Eye (tissue), 1 donor: ENCODE measurements at places on chromosomes 3 and 15.

GRCh38 chr3:142963516-142964448 is at the start of gene PAQR9:
TSS of gene PAQR9 (minus strand) at chr3:142963674. CDS start at chr3:142963336, 338 bp downstream.
- peak; percentile 83 for DNase-seq

- no peak for DNase-seq
Observed at GRCh38 chr3:104952146-104952972, 414.4 kb upstream of the ALCAM start.

DNA sequence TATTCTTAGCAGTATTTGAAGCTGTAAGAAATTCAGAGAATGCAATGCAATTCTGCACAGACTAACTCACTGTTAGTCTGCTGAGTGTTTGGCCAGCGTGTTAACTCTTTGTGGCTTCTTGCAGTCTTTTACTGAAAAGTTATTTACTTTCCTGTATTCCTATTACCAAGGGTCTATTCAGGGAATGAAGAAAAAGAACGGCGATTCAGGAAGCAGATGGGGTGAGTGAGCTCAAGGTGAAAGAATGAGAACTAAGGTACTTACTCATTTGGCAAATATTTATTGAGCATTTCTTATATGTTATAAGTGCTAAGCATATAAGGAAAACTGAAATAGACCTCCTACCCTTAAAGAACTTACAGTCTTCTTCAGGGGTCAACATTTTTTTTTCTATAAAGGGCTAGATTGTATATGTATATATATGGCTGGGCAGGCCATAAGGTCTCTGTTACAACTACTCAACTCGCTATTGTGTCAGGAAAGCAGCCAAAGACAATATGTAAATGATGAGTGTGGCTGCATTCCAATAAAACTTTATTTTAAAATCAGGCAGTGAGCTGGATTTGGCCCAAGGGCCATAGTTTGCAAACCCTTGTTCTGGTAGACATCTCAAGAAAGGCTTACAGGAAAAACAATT is 271.9 kb upstream of the GADL1 start:
- peak; percentile 24 for DNase-seq

DNA sequence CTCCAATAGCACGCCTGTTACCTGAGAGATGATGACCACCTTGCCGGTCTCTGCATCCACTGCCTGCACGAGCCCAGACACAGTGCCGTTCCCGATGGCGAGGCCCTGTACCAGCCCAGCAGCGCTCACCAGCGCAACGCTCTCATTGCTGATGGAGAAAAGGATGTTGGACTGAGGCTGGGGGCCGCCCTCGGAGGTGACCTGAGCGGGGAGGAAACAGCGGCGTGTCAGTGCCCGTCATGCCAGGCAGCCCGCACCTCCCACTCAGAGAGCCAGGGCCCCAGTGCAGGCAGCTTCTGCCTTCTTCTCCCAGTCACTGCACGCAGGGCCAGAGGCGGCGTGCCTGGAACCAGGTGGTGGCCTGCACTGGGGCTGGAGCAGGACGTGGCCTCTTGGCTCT is 80.3 kb downstream of the NUP210 start:
- DNase-seq = no peak

DNA sequence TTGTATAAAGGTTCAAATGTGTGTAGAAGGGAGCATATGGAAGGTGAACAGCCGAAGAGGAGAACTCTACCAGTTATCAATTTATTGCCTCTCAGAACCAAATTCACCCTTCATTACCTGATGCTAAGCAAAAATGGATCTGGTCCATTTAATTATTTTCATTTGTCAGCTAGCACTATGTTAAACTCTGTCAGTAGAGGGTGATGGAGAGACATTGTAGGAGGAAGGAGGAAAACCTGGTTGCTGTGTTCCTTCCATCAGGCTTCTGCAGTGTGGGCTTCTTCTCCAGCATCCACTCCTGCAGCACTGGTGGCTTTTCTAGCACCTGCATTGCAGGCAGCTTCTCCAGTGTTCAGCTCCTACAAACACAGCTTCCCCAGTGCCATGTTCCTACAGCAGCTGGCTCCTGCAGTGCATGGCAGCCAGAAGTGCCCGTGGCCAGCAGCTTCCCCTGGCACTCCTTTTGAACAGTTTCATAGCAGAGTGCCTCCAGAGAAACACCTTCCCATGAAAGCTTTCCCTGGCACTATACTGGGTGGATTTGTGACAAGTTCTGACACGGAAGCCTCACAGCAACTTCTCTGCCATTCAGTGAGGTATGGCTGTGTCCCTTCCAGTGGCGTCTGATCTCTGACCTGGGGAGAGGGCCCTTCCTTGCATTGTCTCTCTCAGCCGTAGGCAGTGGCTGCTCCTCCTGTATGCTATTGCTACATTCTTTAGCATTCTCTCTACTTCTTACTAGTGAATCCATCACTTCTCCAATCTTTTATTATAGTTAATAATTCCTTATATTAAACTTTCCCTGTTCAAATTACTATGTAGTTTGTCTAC is 14.6 kb upstream of the IL17RD start:
- no peak for DNase-seq

DNA sequence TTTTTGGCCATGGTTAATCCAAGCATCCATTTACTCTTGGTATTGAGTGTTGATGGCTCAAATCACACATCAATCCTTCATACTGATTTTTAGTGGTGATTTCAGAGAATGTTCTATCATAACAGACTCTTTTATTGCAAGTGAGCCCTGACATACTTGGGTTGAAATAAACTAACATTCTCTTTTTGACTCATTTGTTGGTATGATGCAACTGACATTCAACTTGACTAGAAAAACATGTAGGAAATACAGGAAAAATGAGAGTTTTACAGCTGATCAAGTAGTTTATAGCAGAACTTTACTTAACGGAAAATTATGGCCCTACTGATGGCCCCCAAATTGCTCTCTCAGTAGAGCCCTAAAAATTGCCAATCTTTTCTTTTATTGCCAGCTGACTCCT is 173.9 kb upstream of the CD96 start:
- no peak for DNase-seq

DNA sequence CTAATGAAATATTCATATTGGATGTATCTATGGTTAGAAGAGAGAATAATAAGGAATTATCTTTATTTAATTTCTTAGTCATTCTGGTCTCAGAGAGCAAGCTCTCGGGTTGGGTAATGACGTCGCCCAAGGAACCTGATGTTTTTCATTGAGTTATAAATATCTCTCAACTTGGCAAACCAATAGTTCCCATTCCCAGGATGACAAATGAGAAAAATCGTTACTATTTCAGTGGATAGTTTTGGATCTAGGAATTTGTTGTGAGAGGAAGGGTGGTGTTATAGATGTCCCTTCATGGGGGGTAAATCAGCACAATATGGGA is 162.9 kb upstream of the NR2E3 start:
- DNase-seq = no peak

DNA sequence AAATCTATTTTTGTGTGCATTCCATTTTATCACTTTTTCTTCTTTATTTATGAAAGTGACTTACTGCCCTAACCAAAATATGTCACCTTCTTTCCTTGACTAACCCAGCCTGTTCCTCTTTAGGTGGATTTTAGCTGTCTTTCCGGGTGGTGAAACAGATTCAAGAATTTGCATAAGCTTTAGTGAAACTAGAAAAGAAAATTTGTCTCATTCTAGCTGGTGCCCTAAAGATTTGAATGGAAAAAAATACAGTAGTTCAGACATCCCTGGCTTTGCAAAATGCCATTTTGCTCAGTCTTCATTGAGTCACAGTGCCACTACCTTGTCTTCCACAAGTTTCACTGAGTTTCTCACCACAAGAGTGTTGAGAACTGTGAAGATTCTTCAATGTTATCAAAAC is 28.2 kb upstream of the CCDC50 start:
- DNase-seq = no peak

DNA sequence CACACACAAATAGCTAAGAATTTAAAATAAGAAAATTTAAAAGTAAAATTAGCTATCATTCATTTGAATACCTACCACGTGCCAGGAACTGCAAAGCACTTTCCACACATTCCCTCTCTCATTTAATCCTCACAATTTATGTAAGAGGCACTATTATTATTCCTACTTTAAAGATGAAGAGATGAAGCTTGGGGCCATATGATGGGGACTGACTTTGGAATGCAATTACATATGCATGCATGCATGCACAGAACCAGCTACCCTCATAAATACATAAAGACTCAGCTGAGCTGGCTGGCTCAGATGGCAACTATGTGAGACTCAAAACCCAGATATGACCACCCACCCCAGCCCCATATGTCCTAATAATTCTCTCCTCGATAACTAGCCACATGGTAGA is 31.7 kb upstream of the THUMPD3 start:
- DNase-seq = peak; percentile 65

DNA sequence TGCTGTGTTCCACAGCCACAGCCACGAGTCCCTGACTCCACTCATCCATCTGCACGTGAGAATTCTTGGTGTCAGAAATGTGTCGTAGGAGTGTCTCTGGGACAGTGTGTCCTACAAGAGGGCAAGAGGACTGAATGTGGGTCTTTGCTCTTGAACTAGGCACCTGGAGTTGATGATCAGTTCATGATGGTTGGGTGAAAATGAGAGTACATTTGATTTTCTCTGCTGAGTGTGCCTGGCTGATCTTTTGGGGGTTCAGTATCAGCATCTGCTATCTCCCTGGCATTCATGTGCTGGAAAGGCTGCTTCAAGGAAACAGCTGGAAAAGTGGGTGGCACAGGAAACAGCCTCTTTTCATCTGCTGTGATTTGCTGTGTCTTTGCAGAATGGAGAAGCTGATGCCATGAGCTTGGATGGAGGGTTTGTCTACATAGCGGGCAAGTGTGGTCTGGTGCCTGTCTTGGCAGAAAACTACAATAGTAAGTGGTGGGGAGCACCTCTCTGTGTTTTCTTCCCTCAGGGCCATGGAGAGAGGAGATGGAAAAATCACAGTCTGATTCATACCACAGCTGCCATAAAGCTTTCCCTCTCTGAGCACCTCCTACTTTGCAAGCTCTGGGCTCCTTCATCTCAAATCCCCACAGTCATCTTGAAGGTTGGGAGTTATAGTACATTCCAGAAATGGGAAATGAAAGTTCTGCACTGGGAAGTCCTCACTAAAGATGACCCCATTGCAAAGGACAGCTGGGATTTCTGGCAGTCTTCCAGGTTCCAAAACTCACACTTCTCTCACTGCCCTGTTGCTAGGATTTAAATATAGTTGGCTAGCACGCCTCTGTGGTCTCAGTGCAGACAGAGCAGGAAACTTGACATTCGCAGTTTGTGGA is 17.8 kb downstream of the TF start:
- DNase-seq = peak; percentile 33

DNA sequence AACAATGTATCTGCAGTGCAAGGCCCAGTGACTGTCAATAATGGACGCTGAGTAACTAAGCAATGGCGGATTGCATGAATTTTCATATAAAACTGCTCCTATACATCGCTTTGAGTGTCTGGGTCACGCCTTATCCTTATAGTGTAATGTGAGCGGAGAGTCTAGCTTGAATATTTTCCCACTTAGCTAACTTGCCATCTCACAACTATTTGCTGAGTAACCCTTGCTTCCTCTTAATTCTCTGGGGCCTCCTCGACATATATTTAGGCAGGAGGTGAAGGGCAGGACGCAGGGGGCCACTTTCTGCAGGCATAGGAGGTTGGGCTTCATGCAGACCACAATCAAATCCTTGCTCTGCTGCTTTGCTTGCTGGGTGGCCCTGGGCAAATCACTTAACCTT is 24.0 kb downstream of the ST8SIA2 start:
- no peak for DNase-seq

DNA sequence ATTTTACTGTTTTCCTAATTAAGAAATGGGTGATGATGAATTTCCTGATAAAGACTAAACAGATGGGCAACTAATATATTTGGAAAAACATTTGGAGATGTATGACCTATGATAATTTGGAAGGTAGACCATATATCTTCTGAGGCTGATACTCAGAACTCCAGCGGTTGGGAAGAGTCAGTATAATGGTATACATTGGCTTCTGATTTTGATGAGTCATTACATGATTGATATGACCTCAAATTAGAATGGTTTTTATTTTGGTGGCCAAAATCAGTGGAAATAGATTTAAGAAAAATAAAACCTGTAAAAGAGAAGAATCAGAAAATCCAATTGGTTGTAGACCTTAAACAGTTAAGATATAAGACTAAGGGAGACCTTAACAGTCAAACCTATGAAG is 496.4 kb upstream of the ALCAM start:
- no peak for DNase-seq

DNA sequence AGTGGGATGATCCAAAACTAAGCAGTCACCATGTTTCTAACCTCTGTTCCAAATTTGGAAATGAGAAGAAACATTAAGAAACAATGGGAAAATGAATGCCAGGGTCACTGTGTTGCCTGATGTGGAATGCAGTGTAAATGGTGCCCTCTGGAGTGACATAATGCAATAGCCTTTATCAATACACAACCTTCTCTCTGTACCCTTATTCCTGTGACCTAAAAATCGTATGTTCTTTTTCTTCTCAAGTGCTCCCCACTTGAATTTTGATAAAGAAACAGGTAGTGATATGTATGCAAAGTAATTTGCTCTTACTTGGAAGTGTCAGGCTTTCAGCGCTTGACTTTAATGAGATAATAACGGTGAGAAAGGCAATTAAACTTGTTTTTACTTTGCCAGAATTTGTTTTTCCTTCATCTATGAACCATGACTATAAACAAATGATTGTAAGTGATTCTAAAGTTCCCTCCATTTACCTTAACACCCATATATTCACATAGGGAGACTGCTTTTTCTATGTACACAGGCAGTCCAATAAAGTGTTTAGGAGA is 145.8 kb upstream of the THRB start:
- peak; percentile 54 for DNase-seq

DNA sequence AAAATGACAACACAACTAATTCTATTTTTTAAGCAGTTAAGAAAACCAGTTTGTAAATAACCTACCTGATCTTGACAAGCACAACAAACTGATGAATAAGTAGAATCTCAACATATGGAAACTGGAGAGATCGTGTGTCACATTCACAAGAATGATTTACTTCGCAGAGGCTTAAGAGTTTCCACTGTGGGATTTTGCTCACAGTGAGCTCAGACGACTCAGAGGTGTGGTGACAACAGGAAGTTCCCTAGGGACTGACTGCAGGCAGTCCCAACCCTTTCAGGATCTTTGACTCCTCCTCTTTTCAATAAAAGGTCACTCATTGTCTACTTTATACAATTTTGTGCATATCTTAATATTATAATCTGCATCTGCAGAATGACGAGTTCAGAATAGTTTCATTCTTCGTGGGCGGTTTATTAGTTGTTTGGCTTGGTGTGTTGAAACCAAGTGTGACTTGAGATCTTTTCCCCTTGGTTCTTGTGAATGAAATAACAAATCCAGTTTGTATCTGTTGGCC is at the start of gene LIPH:
LIPH (minus strand) TSS at position 231 of the 520 bp plus-strand sequence; CDS start at position 114, 117 bp downstream.
- no peak for DNase-seq

DNA sequence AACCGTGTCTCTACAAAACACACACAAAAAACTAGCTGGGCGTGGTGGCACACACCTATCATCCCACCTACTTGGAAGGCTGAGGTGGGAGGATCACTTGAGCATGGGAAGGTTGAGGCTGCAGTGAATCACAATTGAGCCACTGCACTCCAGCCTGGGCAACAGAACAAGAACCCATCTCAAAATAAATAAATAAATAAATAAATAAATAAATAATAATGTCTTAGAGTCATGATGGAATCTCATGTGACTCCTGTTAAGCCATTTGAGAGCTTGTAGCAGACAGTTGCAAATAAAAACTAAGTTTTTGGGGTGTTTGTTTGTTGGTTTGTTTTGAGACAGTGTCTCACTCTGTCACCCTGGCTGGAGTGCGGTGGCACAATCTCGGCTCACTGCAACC is 33.2 kb downstream of the SLC12A1 start:
- no peak for DNase-seq

GRCh38 chr3:101200461-101200860 is 119.9 kb downstream of the IMPG2 start:
- peak; percentile 34 for DNase-seq

- no peak for DNase-seq
Observed at GRCh38 chr15:75195766-75196241, 5.9 kb upstream of the C15orf39 start.
